Astrocyte of the spinal cord (primary cell): ENCODE measurements at places on chromosomes 6 and 20.

DNA sequence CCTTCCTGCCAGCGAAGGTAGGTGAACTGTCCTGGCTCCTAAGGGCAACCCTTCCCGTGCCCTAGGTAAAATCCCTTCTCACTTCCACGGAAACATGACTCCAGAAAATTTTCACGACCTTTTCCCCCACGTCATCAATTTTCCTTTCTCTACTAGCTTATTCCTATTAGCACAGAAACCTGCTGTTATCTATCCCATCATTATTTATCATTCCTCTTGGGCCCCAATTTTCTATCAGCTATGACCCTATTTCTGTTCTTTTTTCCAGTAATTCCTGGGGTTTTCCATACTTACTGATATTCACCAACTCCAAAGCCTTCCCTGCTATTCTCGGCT lies 23.8 kb upstream of the GCM1 start:
- DNase-seq = no peak

GRCh38 chr6:1624058-1624850 lies 14.5 kb downstream of the FOXC1 start:
- DNase-seq = no peak

DNA sequence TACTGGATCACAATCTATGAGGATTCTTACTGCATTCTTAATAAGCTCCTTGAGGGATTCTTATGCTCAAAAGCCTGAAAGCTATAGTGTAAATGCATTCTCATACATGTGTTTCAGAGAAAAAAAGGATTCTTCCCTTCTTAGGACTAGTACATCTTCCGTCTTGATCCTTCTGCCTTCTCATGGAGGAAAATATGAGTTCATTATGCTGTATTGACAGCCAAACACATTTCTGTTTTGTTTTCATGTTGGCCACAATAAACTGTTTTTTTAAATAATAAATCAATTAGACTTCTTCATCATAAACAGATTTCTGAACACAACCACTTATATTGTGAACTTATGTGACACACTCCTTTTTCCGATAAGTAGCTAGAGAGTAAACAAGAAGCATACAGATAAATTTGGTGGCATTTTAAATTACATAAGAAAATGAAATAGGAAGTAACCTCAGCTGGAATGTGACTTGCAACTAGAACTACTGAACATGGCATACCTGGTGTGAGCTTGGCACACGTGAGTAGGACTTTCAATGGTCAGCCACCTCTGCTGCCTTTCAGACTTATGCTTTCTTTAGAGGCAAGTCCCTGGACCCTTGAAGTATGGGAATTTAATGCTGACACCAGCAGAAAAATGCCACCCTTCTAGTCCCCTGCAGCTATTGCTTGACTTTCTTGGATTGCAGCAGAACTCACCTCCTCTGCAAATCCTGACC lies 350.4 kb downstream of the BCKDHB start:
- no peak for DNase-seq

- no peak for DNase-seq
Observed at GRCh38 chr6:92566632-92567031, 852.7 kb downstream of the EPHA7 start.

DNA sequence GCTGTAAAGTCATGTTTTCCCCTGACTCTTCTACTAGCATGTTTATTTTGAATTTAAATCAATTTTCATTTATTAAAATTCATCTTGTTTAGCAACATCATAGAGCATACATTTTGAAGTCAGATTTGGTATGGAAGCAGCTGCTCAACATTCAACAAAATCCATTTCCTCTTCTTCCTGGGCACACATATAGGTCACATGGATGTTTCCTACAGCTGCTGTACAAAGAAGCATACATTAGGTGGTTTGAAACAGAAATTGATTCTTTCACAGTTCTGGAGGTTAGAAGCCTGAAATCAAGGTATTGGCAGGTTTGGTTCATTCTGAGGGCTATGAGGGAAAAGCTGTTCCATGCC lies 495.2 kb downstream of the RFPL4B start:
- no peak for DNase-seq

DNA sequence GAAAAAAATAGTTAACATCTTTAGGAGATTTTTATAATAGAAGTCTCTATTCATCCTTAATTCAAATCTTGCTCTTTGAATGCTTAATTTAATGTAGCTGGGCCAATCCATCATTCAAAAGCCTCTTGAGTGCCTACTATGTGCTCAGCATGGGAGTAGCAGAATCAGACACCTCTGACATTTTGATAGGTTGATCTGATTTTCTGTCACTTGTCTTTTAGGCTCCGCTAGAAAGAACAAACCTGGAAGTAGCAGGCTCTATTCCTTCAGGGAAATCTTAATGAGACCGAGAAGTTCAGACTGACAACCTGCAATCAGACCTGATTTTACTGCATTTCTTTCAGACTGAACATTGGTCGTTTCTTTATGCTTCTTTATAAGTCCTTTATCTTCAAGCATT lies 588.6 kb upstream of the MANEA start:
- DNase-seq = no peak

- no peak for DNase-seq
Observed at GRCh38 chr6:133203344-133203697, 37.8 kb upstream of the EYA4 start.

- peak; percentile 52 for DNase-seq
Observed at GRCh38 chr20:17966432-17967310, 1.9 kb downstream of the SNX5 start.

GRCh38 chr20:33859751-33860150 lies 48.6 kb downstream of the CHMP4B start:
- DNase-seq = no peak
